IMR-90 (cell line): ENCODE measurements at places on chromosomes 4 and X. TPM values are rescaled to one million over a fixed set of nuclear protein-coding genes. Genes with fewer than 3 reads are reported as not detected.

EDA2R gene
- 22.8 and 23.8 TPM in 2 replicates for total RNA-seq

- DNase-seq = no peak
Observed at GRCh38 chrX:153612413-153612812, 13.5 kb upstream of the CCNQ start.

DNA sequence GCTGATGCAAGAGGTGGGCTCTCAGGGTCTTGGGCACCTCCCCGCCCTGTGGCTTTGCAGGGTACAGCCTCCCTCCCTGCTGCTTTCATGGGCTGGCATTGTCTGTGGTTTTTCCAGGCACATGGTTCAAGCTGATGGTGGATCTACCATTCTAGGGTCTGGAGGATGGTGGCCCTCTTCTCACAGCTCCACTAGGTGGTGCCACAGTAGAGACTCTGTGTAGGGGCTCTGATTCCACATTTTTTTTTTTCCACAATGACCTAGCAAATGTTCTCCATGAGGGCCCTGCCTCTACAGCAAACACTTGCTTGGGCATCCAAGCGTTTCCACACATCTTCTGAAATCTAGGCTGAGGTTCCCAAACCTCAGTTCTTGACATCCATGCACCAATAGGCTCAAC lies 657.9 kb upstream of the CT83 start:
- DNase-seq = no peak

PAGE2 gene
- total RNA-seq = not detected in 2 replicates

TMEM31 gene
- total RNA-seq = not detected in 2 replicates

DNA sequence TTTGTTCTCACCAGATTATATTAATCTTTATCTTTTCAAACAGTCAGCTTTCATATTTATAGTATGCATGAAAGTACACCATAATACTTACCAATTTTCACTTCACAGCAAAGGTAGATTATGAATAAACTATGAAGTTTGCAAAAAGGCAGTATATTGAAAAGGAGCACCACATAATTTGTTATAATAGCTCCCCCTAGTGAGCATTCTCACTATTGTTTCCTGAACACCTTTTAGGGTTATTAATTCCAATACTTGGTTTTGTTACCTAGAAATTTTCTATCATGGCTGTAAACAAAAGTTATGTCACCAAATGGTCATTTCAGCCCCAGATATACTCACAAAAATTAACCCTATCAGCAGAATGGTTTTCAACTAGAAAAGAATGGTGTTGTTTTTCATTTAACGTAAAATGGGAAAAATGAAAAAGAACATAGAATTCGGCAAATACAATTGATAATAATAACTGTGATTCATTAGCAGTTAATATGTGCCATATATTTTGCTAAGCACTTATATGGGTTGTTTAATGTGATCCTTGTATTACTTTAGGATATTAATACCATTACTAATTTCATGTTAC lies 30.2 kb upstream of the NKX6-1 start:
- peak; percentile 11 for DNase-seq

ATOH1 gene
- not detected in 2 replicates for total RNA-seq

- no peak for DNase-seq
Observed at GRCh38 chr4:1293991-1294390, 4.3 kb downstream of the MAEA start.

ALPK1 gene
- 7.9 and 8.6 TPM in 2 replicates for total RNA-seq

- DNase-seq = no peak
Observed at GRCh38 chr4:168743131-168743530, 246.3 kb downstream of the PALLD start.

DNA sequence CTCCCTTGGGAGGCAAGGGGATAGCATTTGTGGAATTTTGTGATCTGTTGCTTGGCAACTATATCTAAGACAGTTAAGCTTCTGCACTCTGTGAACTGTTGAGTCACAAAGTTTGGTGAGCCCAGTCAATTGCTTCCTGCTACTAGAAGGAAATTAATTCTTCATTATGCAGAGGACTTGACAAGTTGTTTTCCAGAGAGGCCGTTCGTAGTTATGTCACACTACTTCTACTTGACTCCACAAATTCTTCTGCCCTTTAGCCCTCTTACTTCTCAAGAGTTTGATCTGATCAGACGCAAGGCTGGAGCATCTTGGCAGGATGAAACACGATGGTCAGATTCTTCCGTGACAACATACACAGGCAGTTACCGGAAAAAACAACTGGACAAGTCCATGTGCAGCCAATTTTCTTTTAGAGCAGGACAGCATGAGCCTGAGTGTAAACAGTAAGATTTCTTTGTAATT lies at the start of gene C4orf51:
C4orf51 (plus strand) TSS at position 156 of the 465 bp plus-strand sequence; CDS start at position 214, 58 bp downstream.
- peak; percentile 75 for DNase-seq

SCML2 gene
- total RNA-seq = 1.3 and 1.7 TPM in 2 replicates

DNA sequence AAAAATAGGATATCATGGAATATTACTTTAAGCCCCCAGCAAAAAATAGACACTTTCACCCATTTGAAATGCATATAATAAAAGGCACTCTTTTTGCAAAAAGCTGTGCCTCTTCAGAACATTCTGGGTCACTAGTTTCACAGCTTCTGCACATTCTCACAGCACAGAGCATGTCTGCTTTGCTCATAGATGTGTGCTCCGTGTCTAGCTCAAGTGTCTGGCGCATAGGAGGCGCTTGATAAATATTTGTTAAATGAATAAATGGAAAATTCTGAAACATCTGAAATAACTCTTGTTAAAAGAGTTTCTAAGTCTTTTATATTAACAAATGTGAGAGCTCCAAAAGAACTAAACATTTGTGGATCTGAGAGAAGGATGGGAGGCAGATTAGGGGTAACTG lies 275.2 kb downstream of the PTTG2 start:
- DNase-seq = no peak

DNA sequence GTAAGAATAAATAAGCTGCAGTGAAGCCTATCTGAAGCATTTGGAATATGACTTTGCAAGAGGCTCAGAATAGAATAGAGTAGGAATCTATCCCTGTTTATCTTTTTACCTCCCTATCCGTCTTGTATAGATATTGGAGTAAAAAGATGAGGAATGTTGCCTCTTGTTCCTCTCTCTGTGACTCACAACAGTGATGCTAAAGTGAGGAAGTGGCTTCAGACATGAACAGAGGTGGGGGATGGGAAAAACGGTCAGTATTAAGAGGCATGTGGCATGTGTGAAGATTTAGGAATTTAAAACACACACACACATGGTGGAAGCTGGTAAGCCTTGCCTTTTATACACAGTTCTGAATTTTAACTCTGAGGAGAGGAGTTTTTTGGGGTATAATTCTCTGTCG lies 3.8 kb upstream of the DCAF4L1 start:
- peak; percentile 57 for DNase-seq

FAT4 gene
- total RNA-seq = 35.6 and 37.5 TPM in 2 replicates

GRCh38 chr4:11485926-11486325 lies 57.2 kb upstream of the HS3ST1 start:
- no peak for DNase-seq

GRCh38 chr4:168648929-168649328 lies 152.1 kb downstream of the PALLD start:
- peak; percentile 82 for DNase-seq

SSX7 gene
- total RNA-seq = not detected in 2 replicates

GRCh38 chrX:48179691-48180090 lies 16.9 kb downstream of the SSX5 start:
- DNase-seq = no peak

RXFP1 gene
- total RNA-seq = not detected in 2 replicates

DNA sequence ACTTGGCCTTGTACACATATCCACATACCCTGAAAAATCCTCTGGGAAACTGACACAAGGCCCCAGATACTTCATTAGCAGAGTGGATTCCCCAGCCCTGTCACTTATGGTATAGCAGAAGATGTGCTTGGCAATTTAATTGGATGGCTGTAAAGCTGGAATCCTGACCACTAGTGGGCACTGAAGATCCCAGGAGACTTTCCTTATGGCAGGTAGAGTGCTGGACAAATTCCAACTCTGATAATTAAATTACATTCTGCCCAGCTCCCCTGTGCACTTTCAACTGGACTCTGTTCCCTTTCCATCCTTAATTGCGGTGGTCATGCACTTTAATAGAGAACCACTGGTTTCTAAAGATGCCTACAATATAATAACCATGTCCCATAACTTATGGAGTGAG lies 119.8 kb downstream of the DCK start:
- no peak for DNase-seq

GRCh38 chrX:9492901-9493300 lies 28.0 kb downstream of the TBL1X start:
- peak; percentile 12 for DNase-seq

DNA sequence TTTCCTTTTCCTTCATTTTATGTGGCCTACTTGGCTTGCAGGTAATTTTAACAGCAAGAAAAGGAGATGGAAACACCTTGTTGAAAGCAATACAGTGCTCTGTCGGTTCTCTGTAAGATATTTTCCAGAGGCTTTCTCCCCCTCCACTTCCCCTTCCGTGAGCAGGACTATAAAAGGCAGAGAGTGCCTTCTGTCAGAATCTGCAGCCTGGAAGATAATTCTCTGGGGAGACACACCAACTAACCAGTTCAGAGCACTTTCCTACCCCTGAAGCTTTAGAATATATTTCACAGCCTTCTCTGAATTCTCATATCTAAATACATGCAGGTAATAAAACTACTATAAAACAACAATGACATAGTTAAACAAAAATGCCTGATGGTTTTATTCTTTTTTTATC lies 141.1 kb downstream of the IDS start:
- DNase-seq = no peak

DNA sequence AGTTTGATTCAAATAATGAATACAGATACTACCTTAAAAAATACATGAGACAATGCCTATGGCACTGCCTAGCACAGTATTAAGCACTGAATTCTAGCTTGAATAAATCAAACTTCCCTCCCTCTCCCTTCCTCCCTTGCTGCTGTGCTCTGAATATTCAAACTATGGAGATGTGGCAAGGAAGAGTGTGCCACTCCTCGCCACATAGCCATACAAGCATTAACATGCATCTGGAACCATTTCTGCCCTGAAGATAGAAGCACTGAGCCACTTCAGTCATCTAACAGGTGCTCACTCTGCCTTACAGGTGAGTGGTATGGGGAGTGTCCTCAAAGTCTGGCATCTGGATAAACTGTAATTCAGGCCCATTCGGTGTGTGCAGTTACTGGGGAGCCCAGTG lies 276.9 kb downstream of the ARHGAP24 start:
- DNase-seq = no peak

BEND2 gene
- total RNA-seq = not detected in 2 replicates

CYBB gene
- not detected in 2 replicates for total RNA-seq

SHROOM4 gene
- 2.2 TPM in 2 replicates for total RNA-seq

- peak; percentile 22 for DNase-seq
Observed at GRCh38 chr4:173367285-173367684, 3.5 kb upstream of the SAP30 start.

DNA sequence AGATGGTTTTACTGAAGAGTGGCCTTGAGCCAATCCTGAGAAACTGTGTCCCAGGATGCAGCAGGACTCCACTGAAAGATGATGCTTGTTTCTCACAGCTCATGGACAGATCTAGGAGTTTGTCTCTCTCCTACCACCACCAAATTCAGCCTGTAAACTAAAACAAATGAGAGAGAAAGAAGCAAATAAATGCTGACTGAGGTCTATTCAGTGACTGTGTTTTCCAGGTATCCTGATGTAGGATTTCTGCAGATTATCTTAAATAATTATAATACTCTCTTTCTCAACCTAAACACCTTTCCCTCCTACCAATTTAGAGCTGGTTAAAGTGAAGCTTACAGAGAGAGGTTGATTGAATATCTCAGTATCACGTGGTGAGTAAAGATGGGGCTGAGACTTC lies 599.6 kb upstream of the LCORL start:
- DNase-seq = no peak
